ENCODE measurements at places on chromosomes 4 and X. TPM values are rescaled to one million over a fixed set of nuclear protein-coding genes. Genes with fewer than 3 reads are reported as not detected.

- H3K27me3 ChIP-seq: no peaks in the 10 kb centered on the region
- no peak for DNase-seq
- H3K27ac ChIP-seq: no peak overlapping the region
- H3K36me3 ChIP-seq: no peaks in the 10 kb centered on the region
Measured at GRCh38 chrX:63935835-63936234, 150.8 kb upstream of the ARHGEF9 start.

DNA sequence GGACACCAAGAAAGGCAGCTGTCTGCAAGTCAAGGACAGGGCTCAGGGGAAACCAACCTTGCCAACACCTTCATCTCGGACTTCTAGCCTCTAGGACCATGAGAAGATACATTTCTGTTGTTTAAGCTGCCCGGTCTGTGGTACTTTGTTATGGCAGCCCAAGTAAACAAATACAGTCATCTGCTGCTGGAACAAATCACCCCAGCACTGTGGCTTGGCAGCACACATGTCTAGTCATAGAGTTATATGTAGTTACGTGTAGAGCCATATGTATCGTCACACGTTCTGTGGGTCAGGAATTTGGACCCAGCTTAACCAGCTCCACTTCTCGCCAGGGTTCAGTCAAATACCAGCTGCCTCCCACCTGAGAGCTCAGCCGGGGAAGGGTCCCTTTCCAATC is 2.5 kb downstream of the HTT-AS start:
- H3K27ac ChIP-seq: no peak overlapping the region
- no peak overlapping the region for H3K4me3 ChIP-seq
- no peaks in the 10 kb centered on the region for H3K27me3 ChIP-seq
- H3K4me1 ChIP-seq: peaks cover 16% of the 10 kb centered on the region
- no peak for DNase-seq

Gene MAGEB3
- total RNA-seq: not detected

Gene MEPE
- not detected for total RNA-seq

DNA sequence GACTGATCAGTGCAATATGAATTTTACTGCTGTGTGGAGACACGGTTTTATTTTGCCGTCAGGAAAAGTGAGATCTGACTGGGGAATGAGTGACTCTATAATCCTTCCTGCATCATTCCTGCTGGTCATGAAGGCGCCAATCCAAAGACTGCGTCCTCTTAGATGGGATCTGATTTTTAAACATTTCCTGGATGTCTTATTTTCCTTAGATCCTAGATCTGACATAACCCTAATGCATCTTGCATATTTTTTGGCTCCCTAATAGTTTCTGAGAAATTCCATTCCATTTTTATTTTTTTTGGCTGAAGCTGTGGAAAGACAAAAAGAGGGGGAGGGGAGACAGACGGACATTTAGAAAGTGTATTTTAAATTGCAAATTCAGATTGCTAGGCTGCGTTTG is 454.9 kb upstream of the FAT1 start:
- H3K4me3 ChIP-seq: no peak overlapping the region
- DNase-seq: no peak
- H3K27ac ChIP-seq: no peak overlapping the region
- no peaks in the 10 kb centered on the region for H3K36me3 ChIP-seq
- H3K27me3 ChIP-seq: no peaks in the 10 kb centered on the region
- no peaks in the 10 kb centered on the region for H3K4me1 ChIP-seq

Gene MGAT4D
- 0.22 TPM for total RNA-seq

DNA sequence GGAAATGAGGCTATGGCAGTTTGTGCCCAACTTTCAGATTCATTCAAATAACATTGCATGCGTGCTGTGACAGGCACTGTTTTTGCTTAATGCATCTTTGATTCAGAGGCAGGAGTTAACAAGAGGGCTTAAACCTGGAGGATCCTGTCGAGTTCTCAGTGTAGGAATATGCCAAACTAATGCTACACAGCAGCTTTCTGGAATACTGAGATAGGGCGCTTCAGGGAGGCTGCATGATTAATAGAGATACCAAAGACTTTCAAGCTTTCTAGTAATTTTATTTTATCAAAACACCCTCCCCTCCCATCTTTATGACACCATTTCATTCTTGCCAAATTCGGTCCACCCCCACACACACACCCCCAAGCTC is 636 bp upstream of the TIMM8A start:
- H3K27me3 ChIP-seq: peaks cover 3% of the 10 kb centered on the region
- no peak overlapping the region for H3K27ac ChIP-seq
- no peaks in the 10 kb centered on the region for H3K4me1 ChIP-seq
- DNase-seq: no peak

Gene NALF2
- not detected for total RNA-seq

DNA sequence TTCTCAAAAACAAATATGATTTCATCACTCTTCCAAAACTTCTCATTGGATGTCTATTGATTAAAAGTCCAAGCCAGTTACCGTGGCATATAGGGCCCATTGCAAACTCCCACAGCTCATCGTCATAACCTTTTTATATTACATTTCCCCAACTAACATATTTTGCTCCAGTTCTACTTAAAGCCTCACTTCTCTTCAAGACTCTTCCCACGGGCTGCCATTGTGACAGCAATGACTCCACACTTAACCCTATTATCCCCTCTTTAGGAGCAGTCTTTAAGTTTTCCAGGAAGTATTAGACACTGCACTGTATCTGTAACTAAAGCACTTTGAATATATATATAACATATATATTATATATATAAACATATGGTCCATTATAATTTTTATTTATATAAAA is 44.5 kb downstream of the DTHD1 start:
- DNase-seq: no peak
- H3K27ac ChIP-seq: no peak overlapping the region
- H3K36me3 ChIP-seq: no peaks in the 10 kb centered on the region
- H3K27me3 ChIP-seq: no peaks in the 10 kb centered on the region
- no peak overlapping the region for H3K4me3 ChIP-seq

Gene DMP1
- not detected for total RNA-seq

- DNase-seq: no peak
- no peaks in the 10 kb centered on the region for H3K36me3 ChIP-seq
- H3K27ac ChIP-seq: no peak overlapping the region
Measured at GRCh38 chrX:22395372-22395771, 122.7 kb downstream of the CBLL2 start.

DNA sequence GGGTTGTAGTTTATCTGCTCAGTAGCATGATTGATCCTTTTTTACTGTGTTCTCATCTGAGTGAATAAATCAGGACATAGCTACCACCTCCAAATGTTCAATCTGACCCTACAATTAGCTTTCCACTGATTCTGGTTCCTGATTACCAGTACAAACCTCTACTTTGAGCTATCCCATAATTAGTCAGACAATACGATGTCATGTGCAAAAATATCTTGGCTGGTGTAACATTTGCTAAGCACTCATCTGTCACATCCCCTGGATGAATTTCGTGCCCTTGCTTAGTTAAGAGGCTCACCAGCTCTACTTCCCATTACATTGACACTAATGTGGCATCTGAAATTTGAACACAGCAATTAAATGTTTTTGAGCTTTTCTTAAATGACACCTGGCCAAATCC is 1101.0 kb upstream of the PCDH7 start:
- H3K27ac ChIP-seq: no peak overlapping the region
- no peak for DNase-seq
- H3K36me3 ChIP-seq: no peaks in the 10 kb centered on the region
- no peaks in the 10 kb centered on the region for H3K27me3 ChIP-seq
- H3K4me3 ChIP-seq: no peak overlapping the region

Gene GASK1B
- total RNA-seq: 63.4 TPM

- peaks cover 54% of the 10 kb centered on the region for H3K27me3 ChIP-seq
- no peaks in the 10 kb centered on the region for H3K36me3 ChIP-seq
- H3K4me3 ChIP-seq: peak overlapping the region; percentile 33
- H3K27ac ChIP-seq: peak overlapping the region; percentile 81
- peaks cover 16% of the 10 kb centered on the region for H3K4me1 ChIP-seq
Measured at GRCh38 chrX:40106676-40107290, 9.0 kb upstream of the BCOR start.

GRCh38 chr4:67727124-67727850 is 26.3 kb upstream of the UBA6 start:
- H3K27ac ChIP-seq: no peak overlapping the region
- H3K4me1 ChIP-seq: no peaks in the 10 kb centered on the region
- no peaks in the 10 kb centered on the region for H3K27me3 ChIP-seq
- no peak for DNase-seq

GRCh38 chrX:153637121-153638040 is 9.6 kb upstream of the DUSP9 start:
- peaks cover 31% of the 10 kb centered on the region for H3K27me3 ChIP-seq
- peaks cover 6% of the 10 kb centered on the region for H3K4me1 ChIP-seq
- no peak overlapping the region for H3K4me3 ChIP-seq
- H3K36me3 ChIP-seq: no peaks in the 10 kb centered on the region
- no peak overlapping the region for H3K27ac ChIP-seq

Gene PGK1
- 151 TPM for total RNA-seq

GRCh38 chr4:163693776-163694175 is 199.3 kb downstream of the TMA16 start:
- H3K4me3 ChIP-seq: no peak overlapping the region
- no peak for DNase-seq
- H3K27me3 ChIP-seq: no peaks in the 10 kb centered on the region

Gene MBTPS2
- 9.0 TPM for total RNA-seq

- no peak overlapping the region for H3K27ac ChIP-seq
- no peaks in the 10 kb centered on the region for H3K36me3 ChIP-seq
- no peak for DNase-seq
- no peak overlapping the region for H3K4me3 ChIP-seq
- no peaks in the 10 kb centered on the region for H3K27me3 ChIP-seq
- no peaks in the 10 kb centered on the region for H3K4me1 ChIP-seq
Measured at GRCh38 chrX:19593690-19594089, 78.4 kb upstream of the MAP3K15 start.

- H3K27ac ChIP-seq: no peak overlapping the region
- peak; percentile 87 for DNase-seq
- no peak overlapping the region for H3K4me3 ChIP-seq
- H3K36me3 ChIP-seq: no peaks in the 10 kb centered on the region
Measured at GRCh38 chr4:83282049-83282535, 2.5 kb downstream of the COQ2 start.

DNA sequence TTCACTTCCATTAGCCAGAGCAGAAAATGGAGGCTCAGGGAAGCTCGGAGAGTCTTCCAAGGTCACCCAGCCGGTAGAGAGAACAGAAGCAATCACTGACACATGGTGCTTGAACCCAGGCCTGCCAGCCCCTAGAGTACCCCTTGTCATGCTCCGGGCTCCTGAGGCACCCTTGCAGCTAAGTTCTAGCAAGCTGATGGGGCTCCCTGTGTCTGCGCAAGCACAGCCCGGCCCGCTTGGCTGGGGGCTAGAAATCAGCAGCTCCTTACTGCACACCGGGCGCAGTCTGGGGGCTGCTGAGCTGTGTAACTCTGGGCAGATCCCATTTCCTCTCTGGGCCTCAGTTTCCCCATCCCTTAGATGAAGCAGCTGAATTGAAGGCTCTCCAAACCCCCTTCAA is 102.1 kb upstream of the PSAPL1 start:
- no peaks in the 10 kb centered on the region for H3K4me1 ChIP-seq
- H3K4me3 ChIP-seq: no peak overlapping the region
- no peaks in the 10 kb centered on the region for H3K27me3 ChIP-seq
- no peaks in the 10 kb centered on the region for H3K36me3 ChIP-seq
- H3K27ac ChIP-seq: no peak overlapping the region

- H3K4me1 ChIP-seq: peaks cover 3% of the 10 kb centered on the region
- DNase-seq: no peak
- H3K4me3 ChIP-seq: no peak overlapping the region
- no peaks in the 10 kb centered on the region for H3K27me3 ChIP-seq
Measured at GRCh38 chr4:76301068-76301774, 5.3 kb upstream of the STBD1 start.

- no peaks in the 10 kb centered on the region for H3K36me3 ChIP-seq
- no peaks in the 10 kb centered on the region for H3K4me1 ChIP-seq
- peak; percentile 63 for DNase-seq
- no peaks in the 10 kb centered on the region for H3K27me3 ChIP-seq
Measured at GRCh38 chr4:123832173-123833026, 435.8 kb downstream of the SPRY1 start.

DNA sequence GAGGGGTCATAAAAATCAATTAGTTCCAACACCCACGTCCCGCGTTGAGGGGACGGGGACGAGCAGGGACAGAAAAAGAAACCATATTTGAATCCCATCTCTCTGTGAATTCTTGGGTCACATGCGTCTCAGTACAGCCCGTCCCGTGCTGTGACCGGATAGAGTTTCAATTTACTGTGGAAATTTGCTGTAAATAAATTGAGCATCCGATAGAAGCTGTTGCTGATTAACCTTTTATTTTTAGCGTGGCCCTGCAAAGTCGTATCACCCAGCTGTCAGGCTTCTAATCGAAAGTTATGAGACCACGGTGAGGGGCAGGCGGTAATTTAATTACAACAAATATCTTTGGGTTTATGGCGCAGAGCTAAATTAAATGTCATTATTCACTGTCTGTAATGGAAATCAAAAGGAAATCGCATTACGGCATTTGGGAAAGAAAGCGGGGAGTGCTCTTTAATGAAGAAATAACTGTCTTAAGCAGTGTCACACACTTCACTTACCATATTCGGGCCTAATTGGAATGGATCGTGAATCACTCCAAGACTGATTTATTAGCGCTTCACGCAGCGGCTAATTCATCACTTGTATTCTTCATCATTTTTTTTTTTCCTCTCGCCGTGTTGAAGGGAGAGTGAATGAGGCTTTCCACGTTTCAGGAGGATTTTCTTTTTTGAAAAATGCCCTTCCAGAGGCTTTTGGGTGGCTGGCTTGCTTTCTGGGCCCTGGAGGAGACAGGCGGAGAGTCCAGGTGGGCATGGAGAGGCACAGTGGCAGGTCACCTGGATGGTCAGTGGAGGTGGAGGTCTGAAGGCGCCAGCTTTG is 7.3 kb downstream of the SHOX start:
- H3K4me1 ChIP-seq: peaks cover 29% of the 10 kb centered on the region
- H3K4me3 ChIP-seq: peak overlapping the region; percentile 31
- no peak overlapping the region for H3K27ac ChIP-seq
- no peak for DNase-seq

DNA sequence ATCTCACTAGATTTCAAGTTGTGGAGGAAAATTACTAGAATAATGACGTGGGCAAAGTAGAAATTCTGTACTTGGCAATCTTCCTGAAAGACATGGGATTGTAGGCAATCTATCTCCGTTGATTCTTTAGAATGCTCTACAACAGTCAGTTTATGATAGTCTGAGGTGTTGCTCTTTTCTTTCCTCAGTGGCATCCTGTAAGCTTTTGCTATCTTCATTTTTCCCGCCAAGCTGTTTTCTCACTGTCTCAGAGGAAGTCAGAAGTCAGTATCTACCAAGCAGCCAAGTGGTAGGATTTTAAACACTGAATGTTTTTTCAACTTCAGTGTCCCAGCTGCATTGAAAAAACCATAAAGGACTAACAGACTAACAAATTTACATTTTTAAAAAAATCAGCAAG is 23.7 kb downstream of the PCDH7 start:
- H3K36me3 ChIP-seq: no peaks in the 10 kb centered on the region
- H3K4me1 ChIP-seq: no peaks in the 10 kb centered on the region
- no peaks in the 10 kb centered on the region for H3K27me3 ChIP-seq
- DNase-seq: no peak
- no peak overlapping the region for H3K4me3 ChIP-seq
- no peak overlapping the region for H3K27ac ChIP-seq

Measured in tibial nerve (tissue), 4 donors.